ENCODE measurements at places on chromosomes 4 and X.

DNA sequence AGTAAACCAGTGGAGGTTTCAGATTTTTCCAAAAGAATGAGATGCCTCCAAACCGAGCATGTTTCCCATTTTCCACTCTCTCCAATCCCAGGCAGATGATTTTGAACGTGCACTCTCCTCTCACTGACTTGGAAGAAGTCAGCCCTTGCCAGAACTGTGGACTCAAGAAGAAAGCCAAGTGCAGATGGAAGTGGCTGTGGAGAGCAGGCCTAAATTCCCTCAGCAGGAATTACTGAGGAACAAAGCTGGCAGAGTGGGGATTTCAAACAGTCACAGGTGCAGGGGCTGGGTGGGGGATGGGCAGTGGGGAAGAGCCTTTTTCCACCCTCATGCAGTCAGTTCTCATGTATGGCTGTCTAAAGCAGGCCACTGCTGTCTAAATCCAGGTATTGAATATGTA, 83.5 kb upstream of the PLAC1 start:
- DNase-seq = no peak

- no peak for DNase-seq
Measured at GRCh38 chr4:1219566-1219950, 29.4 kb downstream of the CTBP1 start.

DNA sequence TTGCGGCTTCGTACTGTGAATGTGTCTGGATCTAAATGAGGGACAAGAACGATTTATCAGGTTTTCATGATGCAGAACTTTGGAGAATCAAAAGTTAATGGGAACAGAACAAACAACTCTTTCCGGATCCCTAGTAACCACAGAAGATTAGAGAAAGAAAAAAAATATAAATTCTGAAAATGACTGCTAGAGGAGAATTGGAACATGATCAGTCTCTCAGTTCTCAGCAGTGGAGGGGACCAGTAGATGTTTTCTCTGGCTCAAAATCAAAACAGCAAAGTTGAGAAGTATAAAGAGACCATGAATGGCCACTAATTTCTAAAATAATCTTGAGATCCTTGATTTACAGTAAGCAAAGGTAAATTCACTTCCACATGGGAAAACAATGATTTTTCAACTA, 38.1 kb upstream of the GK2 start:
- DNase-seq = no peak

- no peak for DNase-seq
Measured at GRCh38 chrX:103428525-103428924, 52.2 kb downstream of the BEX3 start.

- DNase-seq = no peak
Measured at GRCh38 chrX:153674219-153674851, 722 bp upstream of the PNCK start.

GRCh38 chr4:57231781-57232180, 121.6 kb upstream of the IGFBP7 start:
- no peak for DNase-seq

DNA sequence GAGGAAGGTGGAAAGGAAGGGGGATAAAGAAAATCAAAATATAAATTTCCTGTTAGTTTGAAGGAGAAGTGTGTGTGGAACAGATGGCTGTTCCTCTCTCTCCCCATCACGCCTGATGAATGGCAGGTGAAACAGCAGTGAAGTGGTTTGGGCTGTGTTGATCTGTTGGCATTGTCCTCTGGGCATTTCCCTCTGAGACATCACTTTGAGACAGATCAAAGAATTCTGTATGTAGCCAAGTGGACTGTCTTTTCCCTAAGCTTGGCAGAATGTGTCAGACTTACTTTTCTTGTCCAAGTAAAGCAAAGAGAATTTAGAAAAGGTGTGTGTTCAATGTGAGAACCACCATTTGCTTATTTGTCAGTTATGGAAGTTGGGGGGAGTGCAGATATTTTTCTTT, 47.5 kb downstream of the SEPTIN11 start:
- DNase-seq = no peak

- no peak for DNase-seq
Measured at GRCh38 chr4:120105472-120105871, 38.8 kb upstream of the MAD2L1 start.

- DNase-seq = no peak
Measured at GRCh38 chrX:118530219-118530911, 34.8 kb downstream of the DOCK11 start.

- DNase-seq = no peak
Measured at GRCh38 chr4:15410750-15411149, 17.1 kb upstream of the C1QTNF7 start.

DNA sequence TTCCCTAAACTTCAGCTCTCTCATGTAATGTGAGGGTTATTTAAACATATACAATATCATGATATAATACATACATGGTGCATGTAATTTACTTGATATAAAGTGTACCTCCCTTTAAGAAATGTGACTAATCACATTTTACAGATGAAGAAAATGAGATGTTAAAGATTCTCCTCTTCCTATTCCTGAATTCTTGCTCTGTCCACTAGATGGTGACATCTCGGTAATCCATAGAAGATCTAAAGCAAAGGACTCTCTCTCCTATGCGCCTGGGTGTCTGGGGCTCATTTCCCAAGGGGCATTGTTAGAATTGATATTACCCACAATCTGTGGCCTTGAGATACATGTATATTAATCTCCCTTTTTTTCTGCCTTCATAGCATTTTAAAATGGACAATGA, 804.9 kb downstream of the RAB28 start:
- no peak for DNase-seq

GRCh38 chrX:100635989-100636320, 651 bp downstream of the TSPAN6 start:
- DNase-seq = no peak

- DNase-seq = no peak
Measured at GRCh38 chr4:166003811-166004210, 130.8 kb downstream of the TLL1 start.

GRCh38 chr4:24894243-24894642, 18.6 kb downstream of the CCDC149 start:
- DNase-seq = no peak
